ENCODE measurements at places on chromosomes 2 and 18.
A peak's percentile ranks its signal among the peaks of the same experiment; 100 is the strongest.

GRCh38 chr2:165804719-165805118 is 10.7 kb upstream of the GALNT3 start:
- no peak for DNase-seq

GRCh38 chr2:48162742-48163141 is 256.4 kb upstream of the FBXO11 start:
- DNase-seq, result no peak

- no peak for DNase-seq
Measured at GRCh38 chr2:196268538-196269338, 97.4 kb upstream of the STK17B start.

DNA sequence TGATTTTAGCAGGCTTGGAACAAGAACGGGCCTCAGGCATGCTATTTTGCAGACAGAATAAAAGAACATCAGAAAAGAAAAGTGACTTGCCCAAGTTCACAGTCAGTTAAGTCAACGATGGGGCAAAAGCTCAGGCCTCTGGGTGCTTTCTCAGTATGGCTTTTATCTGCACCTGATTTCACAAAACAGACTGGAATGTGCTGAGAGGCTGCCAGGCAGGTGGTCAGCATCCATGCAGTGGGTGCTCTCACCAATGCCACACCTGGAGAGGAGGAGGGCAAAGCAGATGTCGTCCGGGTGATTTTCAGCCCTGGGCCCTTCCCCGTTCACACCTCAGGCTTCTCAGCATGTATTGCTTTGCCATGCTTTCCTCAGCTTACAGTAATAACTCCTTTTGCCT is 854.6 kb downstream of the RNF144A start:
- DNase-seq, result no peak

GRCh38 chr2:36562973-36563532 is 34.9 kb downstream of the FEZ2 start:
- DNase-seq, result peak; percentile 64

GRCh38 chr2:150484461-150485021 is 2.9 kb downstream of the RND3 start:
- peak; percentile 51 for DNase-seq

DNA sequence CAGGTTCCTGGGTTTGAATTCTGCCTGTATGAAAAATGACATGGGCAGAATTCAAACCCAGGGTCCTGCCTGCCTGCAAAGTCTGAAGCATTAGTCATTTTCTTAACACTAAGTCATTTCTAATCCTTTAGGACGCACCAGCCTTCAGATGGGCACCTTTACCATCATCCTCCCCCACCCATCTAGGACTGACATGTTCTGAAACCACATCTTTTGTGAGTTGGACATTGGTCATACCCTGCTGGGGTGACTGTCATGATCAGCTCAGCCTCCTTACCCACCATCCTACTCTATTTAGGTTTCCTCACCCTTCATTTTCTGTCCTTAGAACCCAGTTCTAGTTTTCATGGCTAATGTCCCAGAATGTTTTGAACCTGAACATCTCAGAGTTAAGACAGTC is 104.9 kb downstream of the TRIB2 start:
- DNase-seq, result no peak

DNA sequence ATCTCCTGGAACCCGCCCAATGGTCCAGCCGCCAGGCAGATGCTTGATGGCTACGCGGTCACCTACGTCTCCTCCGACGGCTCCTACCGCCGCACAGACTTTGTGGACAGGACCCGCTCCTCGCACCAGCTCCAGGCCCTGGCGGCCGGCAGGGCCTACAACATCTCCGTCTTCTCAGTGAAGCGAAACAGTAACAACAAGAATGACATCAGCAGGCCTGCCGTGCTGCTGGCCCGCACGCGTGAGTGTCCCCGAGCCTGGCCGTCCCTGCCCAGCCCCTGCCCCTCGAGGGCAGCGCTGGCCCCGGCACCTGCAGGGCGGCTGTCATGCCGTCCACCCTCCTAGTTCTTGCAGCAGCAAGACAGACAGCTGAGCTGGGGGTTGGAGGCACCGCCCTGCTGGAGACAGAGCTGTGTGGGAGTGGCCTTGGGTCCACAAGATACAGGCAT is 36.7 kb downstream of the MTERF4 start:
- DNase-seq, result no peak

GRCh38 chr18:35618696-35619095 is 37.2 kb downstream of the GALNT1 start:
- no peak for DNase-seq

DNA sequence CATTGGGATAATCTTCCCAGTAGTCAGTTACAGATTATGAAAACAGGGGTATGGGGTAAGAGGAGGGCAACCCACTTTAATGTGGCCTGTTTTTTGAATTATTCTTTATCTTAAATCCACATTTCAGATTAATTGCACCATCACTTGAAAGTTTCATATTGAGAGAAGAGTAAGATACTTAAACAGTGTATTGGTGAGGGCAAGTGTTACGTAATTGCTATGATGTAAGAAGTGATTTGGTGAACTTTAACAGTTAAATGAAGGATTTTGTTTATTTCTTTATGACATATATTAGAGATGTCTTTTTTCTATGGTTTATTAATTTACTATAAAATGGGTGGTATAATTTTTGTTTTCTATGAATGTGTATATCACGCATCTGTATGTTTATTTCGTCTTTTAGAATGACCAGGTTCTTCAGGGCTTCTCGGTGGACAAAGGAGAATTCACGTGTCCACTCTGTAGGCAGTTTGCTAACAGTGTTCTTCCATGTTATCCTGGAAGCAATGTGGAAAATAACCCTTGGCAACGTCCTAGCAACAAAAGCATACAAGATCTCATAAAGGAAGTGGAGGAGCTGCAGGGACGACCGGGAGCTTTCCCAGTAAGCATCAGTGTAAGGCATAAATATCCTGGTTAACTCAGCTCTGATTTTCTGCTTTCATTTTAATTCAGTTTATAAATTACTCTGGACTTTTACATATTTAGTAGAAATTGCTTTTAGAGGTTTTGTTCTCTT is 171.2 kb upstream of the MYO3B start:
- DNase-seq, result no peak

DNA sequence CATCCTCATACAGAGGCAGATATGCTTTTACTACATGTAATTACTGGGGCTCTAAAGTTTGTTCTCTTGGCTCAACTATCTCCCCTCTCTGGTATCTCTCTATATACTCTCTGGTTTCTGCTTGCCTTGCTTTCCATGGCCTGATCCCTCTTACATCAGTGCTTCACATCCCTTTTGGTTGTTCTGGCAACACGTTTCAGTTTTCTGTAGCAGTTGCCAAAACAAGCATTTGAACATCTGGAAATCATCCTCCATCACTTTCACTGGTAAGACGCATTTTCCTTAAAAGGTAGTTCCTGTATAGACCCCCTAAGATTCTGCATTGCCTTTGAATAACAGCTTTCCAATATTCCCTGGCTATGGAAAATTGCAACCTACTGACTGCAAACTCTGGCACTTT is 25.9 kb downstream of the COL5A2 start:
- DNase-seq, result no peak

- DNase-seq, result no peak
Measured at GRCh38 chr18:63681449-63682340, 20.0 kb upstream of the SERPINB3 start.

GRCh38 chr2:73999881-74000597 is 15.3 kb downstream of the TET3 start:
- DNase-seq, result peak; percentile 38

DNA sequence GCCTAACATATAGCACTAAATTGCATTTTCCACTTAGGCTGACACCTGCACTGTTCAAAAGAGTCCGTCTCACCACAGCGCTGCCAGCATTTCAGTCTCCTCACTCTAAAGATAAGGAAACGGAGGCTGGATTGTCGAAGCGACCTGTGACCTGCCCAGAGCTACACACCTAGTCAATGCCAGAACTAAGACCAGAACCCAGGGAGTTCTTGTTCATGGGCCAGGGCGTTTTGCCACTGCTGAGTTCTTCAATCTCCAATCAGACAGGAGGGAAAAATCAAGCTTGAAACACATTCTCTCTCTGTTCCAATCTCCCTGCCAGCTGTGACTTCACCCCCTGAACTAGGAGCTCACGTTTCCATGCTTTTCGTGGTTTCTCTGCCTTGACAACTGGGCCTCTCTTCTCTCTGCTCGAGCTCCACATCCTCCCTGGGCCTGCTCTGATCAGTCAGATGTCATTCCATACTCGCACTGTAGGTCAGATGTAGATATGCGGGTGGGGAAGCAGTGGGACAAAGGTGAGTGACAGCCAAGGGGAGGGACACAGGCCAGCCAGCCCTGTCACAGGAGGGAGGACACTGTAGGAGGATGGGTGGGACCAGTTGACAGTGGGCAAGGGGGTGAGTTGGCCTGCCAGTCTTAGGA is 221.1 kb upstream of the SMAD2 start:
- DNase-seq, result no peak

- DNase-seq, result peak; percentile 22
Measured at GRCh38 chr2:40559175-40559574, 107.3 kb upstream of the SLC8A1 start.

DNA sequence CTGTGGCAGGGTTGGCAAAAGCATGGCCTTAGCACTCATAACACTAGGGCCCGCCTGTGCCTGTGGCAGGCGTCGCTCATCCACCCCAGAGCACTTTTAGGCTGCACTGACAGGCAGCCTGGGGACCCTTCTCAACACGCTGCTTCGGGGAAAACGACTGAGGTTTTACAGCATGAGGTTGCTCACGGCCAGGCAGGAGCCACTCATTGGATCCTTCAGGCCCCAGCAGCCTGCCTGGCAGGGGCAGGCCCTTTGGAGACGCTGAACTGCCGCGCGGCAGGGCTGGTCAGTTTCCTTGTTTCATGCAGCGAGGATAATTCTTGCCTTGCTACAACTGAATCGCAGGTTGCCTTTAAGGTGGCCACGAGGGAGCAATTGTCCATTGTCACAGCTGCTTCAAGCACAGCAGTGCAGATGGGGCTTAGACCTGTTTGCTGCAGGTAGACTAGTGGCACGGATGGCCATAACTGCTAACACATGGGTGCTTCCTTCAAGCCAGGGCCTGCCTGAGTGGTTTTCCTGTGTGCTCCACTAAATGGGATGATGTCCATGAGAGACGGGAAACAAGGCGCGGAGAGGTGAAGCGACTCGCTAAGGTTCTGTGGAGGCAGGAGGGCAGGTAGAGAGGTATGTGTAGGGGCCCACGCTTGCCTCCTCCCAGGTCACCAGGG is 49.9 kb upstream of the HS6ST1 start:
- no peak for DNase-seq

DNA sequence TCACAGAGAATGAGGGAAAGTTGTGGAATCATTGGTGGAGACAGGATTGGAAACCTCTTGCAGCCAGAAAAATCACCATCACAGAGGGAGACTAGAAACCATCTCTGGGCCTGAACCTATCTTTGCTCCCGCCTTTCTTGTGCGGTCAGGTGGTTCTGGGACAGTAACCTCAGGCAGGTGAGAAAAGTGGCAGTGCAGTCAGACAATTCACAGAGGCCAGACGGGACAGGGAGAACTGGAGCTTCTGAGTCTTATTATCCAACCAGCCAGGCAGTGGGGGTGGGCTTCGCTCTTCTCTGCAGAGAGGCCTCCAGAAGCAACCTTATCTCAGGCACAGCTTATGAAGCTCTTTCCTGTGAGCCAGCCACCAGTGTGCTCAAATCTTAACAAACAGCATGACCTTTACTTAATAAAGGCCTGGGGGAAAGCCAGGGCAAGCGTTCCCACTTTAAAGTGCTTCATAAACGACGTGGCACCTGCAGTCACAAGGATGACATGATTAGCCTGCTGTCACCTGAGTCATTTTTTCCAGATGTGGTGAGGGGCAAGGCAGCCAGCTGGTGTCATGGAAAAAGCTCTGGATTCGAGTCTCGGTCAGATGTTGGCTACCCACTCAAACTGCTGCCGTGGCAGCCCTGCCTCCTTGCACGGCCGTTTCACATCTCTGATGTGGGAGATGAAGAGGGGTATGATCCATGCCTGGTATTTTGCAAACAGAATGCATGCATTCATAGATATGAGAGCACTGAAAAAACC is 109.7 kb downstream of the B3GNT2 start:
- no peak for DNase-seq

- no peak for DNase-seq
Measured at GRCh38 chr2:45575881-45576280, 35.2 kb downstream of the SRBD1 start.

DNA sequence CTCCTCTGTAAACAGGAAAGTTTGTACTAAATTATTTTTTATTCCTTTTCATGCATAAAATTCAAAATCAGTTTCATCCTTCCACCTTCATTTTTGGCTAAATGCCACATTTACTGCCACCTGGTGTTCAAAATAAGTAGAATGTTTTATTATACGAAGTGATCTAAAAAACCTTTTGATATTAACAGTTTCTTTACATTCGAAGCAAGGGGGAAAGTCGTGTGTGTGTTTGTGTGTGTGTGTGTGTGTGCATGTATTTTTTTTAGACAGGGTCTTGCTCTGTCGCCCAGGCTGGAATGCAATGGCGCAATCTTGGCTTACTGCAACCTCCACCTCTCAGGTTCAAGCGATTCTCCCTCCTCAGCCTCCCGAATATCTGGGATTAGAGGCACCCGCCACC is 9.0 kb upstream of the SCN9A start:
- peak; percentile 41 for DNase-seq

GRCh38 chr18:58882686-58883085 is 18.0 kb downstream of the ZNF532 start:
- no peak for DNase-seq

GRCh38 chr2:136916131-136916530 is 150.8 kb downstream of the THSD7B start:
- no peak for DNase-seq

DNA sequence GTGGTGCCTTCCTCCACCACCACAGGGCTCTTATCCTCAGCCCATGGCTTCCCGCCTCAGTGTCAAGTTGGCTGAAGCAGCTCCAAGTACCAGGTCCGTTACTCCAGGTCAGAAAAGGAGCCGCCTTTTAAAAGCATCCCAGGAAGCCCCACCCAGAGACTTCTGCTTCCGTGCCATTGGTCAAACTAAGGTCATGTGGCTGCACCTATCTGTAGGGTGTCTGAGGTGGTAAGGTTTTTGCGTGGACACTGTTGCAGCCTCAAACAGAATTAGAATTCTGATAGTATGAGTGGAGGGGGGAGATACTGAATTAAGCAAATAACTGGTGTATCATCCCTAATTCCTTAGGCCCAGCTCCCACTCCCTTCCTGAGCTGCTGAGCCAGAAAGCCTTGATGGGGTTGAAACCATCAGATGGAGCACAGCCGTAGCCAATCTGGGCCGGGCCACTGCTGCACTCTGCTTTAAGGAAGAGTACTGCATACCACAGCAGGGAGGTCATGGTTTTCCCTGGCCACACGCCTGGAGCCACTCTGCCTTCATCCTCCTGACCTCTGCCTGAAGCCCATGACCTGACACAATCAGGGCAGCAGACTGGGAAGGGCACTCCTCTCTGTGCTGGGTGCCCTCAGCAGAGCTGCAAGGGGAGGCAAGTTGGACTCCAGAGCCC is 8.4 kb downstream of the TMEM247 start:
- DNase-seq, result peak; percentile 90

- peak; percentile 10 for DNase-seq
Measured at GRCh38 chr2:7701791-7702190, 784.6 kb downstream of the RNF144A start.

DNA sequence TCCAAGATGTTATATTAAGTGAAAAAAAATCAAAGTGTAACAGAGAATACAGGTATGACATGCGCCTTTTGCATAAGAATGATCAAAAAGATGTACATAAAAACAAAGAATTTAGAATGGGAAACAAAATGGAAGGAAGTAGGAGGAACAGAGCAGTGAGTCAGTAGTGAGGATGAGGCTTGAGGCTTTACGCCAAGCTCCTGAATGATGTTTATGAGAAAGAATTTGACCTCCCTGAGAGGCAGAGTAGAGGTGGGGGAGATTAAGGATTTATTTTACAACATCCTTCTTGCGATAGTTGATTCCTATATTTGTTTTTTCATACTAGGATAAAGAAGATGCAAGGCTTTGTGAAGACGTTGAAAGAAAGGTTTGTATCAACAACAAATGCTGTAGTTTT is 81.4 kb downstream of the DCDC2C start:
- peak; percentile 20 for DNase-seq
